Stimulated activated CD4-positive, alpha-beta T cell treated with anti-CD3 and anti-CD28 coated beads, TNF-alpha, amount 100 ng/mL, for 24 hours (primary cell): ENCODE measurements at places on chromosomes 5 and 9.

DNA sequence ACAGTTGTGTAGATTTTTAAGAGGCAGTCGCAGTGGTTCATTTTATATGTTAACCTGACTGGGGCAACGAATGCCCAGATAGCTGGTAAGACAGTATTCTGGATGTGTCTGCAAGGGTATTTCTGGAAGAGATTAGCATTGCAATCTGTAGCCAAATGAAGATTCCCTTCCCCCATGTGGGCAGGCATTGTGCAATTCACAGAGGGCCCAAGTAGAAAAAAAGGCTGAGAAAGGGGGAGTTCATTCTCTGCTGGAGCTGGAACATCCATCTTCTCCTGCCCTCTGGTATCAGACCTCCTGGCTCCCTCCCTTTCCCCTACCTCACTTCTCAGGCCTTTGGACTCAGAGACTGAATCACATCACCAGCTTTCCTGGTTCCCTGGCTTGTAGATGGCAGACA lies 70.6 kb downstream of the TENT4A start:
- no peak for DNase-seq

DNA sequence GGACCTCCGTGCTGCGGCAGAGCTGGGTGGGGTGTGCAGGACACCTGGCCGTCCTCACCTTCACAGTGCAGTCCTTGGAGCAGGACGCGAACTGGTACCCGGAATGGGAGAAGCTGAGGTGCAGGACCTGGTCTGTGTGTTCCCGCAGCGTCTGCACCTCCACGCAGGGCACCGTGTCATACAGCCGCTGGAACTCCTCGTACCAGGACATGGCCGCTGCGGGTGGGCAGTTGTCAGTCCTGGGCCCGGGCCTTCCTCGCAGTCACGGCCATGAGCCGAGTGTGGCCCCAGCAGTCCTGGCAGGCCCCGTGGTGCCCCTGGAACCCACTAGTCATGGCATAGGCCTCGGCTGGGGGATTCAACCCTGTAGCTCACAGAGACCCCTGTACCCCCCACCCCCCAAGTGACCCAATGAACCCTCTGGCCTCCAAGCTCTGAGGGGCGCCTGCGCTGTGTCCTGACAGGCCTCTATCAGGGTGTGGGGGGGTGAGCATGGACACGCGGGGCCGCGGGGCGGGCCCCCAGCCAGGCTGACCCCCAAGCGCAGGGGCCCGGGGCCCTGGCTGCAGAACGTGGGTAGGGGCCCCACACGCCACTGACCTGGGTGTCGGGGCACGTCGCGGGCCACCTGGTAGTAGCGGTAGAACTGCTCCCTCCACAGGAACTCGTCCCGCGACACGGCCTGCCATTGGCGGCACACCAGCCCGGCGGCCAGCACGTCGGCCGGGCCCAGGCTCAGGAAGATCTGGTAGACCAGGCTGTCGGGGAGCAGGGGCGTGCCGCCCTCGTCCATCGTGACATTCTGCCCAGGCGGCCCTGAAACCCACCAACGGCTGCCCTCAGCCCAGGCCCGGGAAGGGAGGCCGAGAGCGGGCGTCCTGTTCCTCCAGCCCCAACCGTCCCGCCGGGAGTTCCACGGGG lies 987 bp downstream of the FBXW5 start:
- DNase-seq: no peak

- no peak for DNase-seq
Measured at GRCh38 chr9:114177423-114178064, 22.2 kb downstream of the COL27A1 start.

GRCh38 chr9:97856857-97857605 lies 4.0 kb downstream of the FOXE1 start:
- no peak for DNase-seq

DNA sequence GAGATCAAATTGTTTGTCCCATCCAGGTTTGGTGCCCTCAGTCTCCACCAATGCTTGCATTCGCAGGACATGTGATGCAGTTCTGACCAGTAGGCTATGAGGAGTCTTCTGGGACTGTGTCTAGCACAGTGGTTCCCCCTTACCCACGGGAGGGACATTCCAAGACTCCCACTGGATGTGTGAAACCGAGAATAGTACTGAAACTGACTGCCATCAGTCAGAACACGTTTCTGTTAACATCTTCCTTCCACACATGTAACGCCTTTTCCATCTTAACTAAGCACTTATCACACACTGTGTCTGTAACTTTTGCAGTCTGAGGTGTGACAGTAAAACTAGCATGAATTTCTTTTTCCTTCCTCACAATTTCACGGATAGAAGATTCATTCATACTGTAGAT lies 74.7 kb downstream of the PTTG1 start:
- no peak for DNase-seq

DNA sequence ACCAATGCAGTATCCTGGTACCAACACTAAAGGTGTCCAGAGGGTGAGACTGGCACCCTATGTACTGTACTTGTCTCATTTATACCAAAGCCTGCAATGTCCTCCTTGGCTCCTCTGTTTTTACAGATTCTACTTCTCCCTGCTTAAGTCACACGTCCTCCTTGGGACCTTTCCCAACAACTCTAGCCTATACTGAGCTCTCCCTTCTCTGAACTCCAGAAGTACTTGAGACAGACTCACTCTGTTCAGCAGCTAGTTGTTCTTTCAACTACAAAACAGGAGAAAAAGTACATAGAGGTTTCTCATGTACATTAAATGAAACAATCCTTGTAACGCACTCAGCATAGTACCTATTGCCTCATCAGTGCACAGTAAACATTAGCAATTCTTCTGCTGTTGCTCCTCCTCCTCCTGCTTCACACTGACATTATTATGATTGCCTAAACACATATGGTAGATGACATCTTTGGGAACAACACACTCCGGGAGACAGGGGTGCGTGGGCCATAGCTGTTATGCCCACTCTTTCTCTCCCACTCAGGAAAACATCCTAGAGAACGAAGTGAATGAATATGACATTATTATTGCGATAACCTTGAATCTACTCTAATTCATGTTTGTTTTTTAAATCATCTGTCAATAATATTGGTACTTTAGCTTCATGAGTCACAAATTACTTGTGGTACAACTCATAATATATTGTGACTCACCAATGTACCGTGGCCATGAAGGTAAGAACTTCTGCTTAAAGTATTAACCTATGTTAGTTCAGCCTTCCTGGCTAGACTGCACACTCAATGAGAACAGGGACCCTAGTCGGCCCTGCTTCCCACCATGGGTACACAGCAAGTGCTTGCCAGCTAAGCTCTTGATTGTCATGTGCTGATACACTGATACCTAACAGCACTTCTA lies 180.3 kb upstream of the ADRA1B start:
- no peak for DNase-seq

GRCh38 chr5:120101771-120102170 lies 362.3 kb upstream of the PRR16 start:
- DNase-seq: no peak

GRCh38 chr5:5252106-5252505 lies 112.0 kb downstream of the ADAMTS16 start:
- no peak for DNase-seq

- DNase-seq: no peak
Measured at GRCh38 chr5:35171078-35171477, 59.2 kb downstream of the PRLR start.

GRCh38 chr5:72586788-72587530 lies 79.7 kb upstream of the ZNF366 start:
- DNase-seq: no peak

DNA sequence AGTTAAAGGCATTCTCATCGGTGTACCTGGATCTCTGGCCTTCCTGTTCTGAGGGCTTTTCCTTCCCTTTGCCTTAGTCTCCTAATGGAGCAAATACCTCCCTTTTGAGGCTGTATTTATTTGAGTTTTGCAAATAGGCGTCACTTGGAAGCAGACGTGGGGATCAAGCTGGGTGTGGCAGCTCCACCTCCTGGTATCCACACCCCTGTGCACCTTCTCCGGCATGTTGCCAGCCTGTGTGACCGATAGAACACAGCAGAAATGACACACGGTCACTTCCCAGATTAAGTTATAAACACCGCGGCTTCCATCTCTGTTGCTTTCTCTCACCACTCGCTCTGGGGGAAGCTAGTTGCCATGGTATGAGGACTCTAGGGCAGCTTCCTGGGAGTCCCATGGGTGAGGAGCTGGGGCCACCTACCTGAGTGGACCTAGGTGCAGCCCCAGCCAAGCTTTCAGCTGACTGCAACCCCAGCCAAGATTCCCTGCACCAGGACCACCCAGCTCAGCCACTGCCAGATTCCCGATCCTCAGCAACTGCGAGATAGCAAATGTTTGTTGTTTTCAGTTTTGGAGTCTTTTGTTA lies 214.4 kb upstream of the MVB12B start:
- no peak for DNase-seq

DNA sequence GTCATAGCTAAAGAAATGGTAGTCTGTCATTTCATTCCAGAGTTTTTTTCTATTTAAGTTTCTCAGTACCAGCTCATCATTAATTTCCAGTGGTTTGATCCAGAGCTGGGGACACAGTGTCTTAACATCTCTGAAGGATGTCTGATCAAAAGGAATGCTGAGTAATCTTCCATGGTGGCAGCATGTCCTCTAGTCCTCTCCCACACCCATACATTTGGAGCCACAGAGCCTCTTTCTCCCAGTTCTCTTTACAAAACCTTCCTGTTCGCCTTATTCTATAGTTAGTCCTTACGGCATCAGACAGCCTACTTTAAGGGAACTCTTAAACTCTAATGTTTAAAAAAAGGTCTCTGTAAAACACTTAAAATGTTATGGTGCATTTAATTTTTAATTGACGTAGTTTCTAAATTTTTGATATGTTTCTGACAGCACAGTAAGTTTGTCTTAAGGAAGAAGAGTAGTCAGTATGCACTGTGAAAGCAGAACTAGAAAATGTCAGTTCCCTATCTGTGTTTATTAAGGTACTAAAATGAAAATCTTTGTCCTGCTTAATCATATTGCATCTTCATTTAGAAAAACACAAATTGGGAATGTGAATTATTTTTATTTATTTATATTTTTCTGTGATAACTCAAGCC lies 96.8 kb downstream of the INIP start:
- DNase-seq: no peak

DNA sequence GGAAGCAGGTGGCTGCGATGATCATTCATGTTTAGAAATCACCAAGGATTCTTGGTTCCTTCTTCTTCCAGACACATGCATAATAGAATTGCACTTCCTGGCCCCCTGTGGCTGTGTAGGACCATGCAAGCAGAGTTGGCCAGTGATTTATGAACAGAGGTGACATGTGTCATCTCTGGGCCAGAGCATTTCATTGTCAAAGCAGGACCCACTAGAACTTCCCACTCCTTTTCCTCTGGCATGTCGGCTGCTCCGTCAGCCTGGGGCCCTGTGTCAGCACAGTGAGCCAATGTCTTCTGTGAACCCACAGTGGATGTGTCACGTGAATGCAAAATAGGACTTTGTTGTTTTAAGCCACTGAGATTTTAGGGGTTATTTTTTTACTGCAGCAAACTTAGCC lies 59.2 kb downstream of the HSD17B3 start:
- no peak for DNase-seq

DNA sequence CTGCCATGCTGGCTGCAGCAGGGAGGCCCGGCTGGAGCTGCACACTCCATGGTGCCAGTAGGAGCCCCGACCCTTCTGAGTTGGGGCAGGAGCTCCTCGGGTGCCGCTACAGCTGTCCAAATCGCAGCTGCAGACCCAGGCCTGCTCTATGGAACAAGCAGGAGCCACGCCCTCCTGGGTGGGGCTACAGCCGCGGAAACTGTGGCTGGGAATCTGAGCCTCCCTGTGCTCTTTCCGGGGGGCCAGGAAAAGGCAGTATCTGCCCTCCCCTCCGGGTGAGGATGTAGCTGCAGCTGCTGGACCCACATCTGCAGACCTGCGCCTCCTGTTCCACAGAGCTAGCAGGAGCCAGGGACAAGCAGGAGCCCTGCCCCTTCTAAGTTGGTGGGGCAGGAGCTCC lies 278.9 kb upstream of the ACTBL2 start:
- DNase-seq: no peak

DNA sequence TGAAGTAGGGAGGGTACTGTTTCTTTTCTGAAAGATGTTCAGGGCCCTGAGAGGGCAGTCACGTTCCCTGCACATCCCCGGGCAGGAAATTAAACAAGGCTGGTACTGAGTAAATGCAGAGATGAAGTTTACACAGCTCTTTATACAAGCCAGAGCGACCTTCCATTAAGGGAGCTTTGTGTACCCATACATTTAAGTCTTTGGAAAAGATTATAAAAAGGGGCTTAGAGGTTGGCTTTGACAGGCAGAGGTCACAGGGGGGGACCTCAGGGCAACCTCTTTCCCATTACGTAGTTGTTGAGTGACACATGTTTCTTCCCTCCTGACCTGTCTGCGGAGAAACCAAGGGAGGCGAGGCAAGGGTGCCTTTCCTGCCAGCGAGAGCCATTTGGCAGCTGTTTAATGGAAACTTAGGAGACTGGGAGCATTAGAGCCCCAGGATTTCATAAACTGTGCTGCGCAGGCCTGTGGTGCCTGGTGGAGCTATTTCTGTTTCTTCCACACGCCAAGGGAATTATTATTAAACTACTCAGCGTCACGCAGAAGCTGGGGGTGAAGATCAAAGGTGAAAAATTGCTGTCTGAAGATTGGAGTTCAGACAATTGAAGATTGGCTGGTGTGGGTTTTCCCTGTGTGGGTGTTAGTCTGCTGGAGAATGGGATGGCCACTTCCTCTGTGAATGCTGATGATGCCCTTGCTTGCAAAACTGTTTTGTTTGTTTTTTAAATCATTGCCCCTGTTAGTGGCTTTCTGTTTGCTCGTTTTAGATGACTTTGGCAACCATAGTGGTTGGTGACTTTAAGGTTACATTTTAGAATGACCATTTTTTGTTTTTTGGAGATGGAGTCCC lies 3.2 kb upstream of the SMIM32 start:
- DNase-seq: no peak

DNA sequence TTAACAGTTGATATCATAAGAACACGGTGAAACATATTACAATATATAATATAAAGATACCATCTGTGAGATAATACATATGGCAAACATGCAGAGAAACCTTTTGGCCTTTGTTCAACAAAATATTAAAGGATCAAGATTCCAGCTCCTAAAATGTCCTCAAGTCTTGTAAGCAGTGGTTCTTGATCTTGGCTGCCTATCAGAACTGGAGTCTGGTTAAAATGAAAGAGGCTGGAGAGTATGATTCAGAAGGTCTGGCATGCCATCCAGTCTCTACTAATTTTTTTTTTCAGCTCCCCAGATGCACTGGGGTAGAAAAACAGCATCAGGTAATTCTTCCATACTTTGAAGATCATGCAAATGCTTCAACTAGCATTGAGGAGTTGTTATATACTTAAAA lies 83.2 kb downstream of the TNC start:
- DNase-seq: no peak

GRCh38 chr5:6899221-6899620 lies 186.0 kb downstream of the TENT4A start:
- no peak for DNase-seq

GRCh38 chr5:14958188-14958587 lies 86.6 kb upstream of the ANKH start:
- no peak for DNase-seq

DNA sequence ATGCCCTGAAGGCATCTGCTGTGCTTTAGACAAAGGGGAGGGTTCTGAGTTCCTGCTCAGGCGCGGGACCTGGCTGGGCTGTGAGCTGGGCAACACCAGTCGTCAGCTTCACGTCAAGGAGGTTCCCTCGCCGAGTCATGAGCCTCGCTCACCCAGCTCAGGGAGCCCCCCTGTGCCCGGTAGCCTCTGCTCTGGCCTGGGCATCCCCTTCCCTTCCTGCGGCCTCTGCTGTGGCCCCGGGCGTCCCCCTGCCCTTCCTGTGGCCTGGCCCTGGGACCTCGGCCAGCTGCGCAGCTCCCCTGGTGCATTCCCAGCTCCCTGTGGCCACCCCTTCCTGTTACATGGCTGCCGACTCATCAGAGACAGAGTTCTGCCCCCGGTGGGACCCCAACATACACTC lies 29.8 kb downstream of the TERT start:
- no peak for DNase-seq
